ENCODE measurements at places on chromosomes 5 and 9.

DNA sequence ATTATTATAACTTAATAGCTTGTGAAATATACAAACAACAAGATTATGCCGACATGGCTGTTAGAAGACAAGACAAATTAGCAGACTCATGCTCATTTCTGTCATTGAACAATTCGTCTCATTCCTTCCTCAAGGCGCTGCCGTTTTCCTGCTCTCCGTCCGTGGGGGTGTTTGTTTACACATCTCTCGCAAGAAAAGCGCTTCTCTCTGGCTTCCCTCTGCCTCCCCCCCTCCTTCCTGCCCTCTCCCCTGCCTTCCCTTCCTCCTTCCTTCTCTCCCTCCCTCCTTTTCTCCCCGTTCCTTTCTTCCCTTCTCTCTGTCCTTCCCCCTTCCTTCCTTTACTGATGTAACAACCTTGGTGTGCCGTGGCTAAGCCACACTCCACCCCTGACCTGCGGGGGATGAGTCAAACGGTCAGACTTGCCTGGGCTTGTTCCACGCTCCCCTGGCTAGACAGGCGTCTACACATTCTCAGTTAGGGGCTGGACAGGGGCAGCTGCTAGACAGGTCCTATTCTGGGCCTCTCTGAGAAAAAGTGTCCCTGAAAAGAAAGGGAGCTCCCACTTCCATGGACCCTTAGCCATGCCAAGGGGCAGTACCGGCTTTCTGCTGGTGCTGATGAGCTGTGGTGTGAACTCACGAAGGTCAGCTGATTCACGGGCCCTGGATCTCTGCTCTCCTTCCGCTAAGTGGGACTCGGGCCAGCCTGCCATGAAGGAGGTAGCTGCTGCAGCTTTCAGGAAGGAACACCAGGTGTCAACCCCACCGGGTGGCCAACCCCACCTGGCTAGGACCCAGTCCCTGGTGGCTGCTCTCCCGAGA lies 32.0 kb upstream of the SPTLC1 start:
- peak; percentile 80 for DNase-seq

- no peak for DNase-seq
Measured at GRCh38 chr9:99472240-99472915, 250.3 kb downstream of the SEC61B start.

DNA sequence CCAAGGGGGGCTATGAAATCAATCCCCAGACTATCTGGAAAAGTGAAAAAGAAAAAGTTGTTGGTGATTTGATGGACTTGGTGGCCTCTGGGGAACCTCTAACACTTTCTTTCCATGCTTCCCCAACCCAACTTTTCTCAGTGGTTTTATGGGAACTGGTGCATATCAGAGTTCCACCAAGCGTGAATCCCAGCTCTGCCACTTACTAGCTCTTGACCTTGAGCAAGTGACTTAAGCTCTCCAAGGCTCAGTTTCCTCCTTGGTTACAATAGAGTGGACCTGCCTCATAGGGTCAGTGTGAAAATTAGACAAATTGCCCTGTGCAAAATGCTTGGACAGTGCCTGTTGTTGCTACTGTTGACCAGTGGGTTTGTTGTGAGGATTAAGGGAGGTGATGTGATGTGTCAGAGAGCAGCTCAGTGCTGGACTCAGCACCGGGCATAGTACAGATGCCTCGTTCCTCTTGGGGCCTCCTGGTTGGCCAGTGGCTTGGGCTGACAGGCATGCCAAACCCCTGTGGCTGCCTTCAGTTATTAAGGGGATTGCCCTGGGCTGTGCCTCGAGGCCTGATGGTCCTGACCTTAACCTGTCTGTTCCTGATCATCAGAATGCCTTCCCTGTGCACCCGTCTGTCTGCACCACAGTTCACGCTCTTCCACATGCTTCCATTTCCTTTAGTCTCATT lies 49.3 kb downstream of the COL15A1 start:
- no peak for DNase-seq

GRCh38 chr9:95189251-95190098 lies 128.0 kb downstream of the FANCC start:
- DNase-seq, result peak; percentile 65

GRCh38 chr9:127883959-127884358 lies 6.5 kb upstream of the AK1 start:
- DNase-seq, result no peak

DNA sequence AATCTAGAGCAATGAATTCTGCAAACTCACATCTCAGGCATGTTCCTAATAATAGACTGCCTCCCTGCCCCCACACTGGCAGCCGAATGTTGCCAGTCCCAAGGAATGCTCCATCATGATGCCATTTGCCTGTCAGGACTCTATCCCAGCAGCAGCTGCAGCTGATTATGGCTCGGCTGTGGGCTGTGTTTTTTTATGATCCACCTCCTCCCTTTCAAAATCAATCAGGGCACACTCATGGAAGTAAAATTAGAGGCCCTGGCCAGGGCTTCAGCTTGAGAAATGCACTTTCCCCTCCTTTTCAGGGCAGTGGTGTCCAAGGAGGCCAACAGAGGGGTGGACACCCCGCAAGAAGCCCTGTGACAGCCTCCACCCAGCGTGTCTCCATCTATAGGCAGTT lies 176.7 kb upstream of the S1PR3 start:
- peak; percentile 76 for DNase-seq

DNA sequence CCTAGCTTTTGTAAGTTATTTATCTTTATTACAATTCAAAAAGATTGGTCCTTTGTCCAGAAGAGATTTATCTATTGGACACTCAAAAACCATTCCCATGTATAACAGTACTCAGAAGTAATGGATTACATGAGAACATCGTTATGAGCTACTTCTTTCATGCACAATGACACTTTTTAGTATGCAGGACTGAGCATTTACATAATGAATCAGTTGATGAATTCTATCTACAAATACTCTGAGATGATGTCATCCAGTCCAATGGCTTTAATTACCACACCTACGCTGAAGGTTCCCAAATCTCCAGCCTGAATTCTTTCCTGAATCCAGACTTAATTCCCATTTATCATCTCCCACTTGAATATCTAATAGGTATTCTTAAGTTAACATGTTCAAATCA lies 75.3 kb downstream of the PTBP3 start:
- no peak for DNase-seq

- DNase-seq, result no peak
Measured at GRCh38 chr9:76906647-76906975, 697 bp upstream of the PRUNE2 start.

- no peak for DNase-seq
Measured at GRCh38 chr5:110056580-110057114, 366.9 kb downstream of the MAN2A1 start.
